ENCODE measurements at places on chromosomes 11 and 22. TPM values are rescaled to one million over a fixed set of nuclear protein-coding genes. Genes with fewer than 3 reads are reported as not detected.

The SYT7 gene
- polyA plus RNA-seq = 12.1 TPM

The RFPL1 gene
- polyA plus RNA-seq = 0.37 TPM

The RPS25 gene
- 1,295 TPM for polyA plus RNA-seq

DNA sequence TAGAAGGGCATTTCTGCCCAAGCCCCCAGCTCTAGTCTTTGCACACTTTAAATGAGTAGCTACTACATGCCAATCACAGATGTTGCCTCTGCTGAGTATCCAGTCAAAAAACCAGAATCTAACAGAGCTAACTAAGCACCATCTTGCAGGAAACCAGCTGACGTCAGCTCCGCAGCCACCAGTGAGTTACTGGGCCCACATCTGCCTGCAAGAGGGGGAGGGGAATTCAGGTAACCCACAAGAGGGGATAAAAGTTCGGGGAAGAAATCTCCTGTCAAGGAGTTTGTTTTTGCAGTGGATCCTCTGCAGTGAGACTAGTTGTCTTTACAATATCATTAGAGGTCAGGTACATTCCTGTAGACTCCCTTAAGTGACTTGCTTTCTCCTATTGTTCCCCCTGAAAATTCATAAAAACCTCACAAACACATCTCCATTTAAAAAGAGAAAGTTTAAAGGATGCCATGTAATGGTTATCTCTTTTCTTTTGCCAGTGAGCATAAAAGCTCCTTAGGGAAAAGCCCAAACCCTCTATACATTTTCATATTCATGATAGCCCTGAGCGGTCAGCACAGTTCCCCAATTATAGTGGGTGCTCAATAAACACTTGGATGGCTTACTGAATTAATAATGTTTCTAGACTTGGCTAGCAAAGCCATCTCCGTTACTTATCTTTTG lies 9.3 kb downstream of the CD44 start:
- H3K27ac ChIP-seq = no peak overlapping the region
- H3K4me3 ChIP-seq = no peak overlapping the region
- DNase-seq = no peak
- H3K27me3 ChIP-seq = peaks cover 12% of the 10 kb centered on the region
- H3K36me3 ChIP-seq = no peaks in the 10 kb centered on the region

GRCh38 chr22:31829505-31829904 lies 75.7 kb downstream of the DEPDC5 start:
- no peak overlapping the region for H3K27ac ChIP-seq
- peaks cover 39% of the 10 kb centered on the region for H3K36me3 ChIP-seq
- no peaks in the 10 kb centered on the region for H3K27me3 ChIP-seq
- no peaks in the 10 kb centered on the region for H3K4me1 ChIP-seq
- H3K4me3 ChIP-seq = no peak overlapping the region
- DNase-seq = no peak

The CATSPERZ gene
- polyA plus RNA-seq = 0.15 TPM

- H3K36me3 ChIP-seq = no peaks in the 10 kb centered on the region
- no peak overlapping the region for H3K27ac ChIP-seq
- no peaks in the 10 kb centered on the region for H3K4me1 ChIP-seq
- no peak for DNase-seq
- no peak overlapping the region for H3K4me3 ChIP-seq
- H3K27me3 ChIP-seq = no peaks in the 10 kb centered on the region
Measured at GRCh38 chr11:112828421-112828820, 132.8 kb upstream of the NCAM1 start.

The JAM3 gene
- polyA plus RNA-seq = 15.7 TPM

The SERHL2 gene
- 2.9 TPM for polyA plus RNA-seq

DNA sequence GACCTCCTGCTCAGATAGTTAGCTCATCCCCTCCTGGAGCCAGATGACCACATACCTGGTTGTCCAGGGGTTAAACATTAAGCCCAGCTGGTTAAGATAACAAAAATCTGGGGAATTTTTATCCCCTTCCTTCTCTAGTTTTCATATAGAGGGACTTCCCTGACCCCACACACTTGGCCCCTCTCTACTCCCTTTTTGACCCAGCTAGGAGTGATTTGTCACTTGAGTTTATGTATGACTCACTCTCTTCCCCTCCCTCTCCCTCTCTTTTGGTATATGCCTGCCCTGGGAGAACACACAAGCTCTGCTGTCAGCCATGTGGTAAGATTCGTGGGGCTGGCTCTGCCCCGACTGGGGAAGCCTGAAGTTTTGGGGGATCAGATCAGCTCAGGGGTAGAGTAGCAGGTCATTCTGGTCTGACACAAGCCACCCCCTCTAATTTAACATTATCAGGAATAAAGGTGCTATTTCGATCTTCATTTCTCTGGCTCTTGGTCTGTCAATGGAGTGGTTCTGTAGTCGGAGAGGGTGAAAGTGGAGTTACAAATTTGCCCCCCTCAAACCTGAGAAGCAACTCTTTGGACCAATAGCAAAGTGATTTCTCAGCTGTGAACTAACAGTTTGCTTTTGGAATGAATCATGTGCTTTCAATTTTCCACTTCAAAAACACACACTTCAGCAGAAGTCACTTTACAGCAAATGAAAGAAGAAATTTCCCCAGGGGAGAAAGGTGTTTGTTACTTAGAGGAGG lies 415.3 kb upstream of the CADM1 start:
- H3K36me3 ChIP-seq = no peaks in the 10 kb centered on the region
- H3K4me3 ChIP-seq = no peak overlapping the region
- H3K4me1 ChIP-seq = peaks cover 10% of the 10 kb centered on the region
- no peak for DNase-seq
- H3K27me3 ChIP-seq = peaks cover 4% of the 10 kb centered on the region

DNA sequence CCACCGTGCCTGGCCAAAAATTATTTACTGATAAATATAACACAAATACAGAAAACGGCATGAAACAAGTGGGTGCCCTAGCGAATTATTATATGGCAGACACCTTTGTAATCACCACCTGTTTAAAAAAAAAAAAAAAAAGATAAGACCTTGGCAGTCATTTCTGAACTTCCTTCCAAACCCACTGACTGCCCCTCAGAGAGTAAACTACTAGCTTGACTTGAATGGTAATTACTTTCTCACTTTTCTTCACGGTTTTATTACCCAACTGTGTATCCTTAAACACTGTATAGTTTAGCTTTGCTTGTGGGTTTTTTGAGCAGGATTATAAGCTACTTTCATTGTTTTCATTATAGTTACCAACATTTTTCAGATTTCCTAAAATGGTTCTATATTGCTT lies 23.7 kb downstream of the SFI1 start:
- H3K4me3 ChIP-seq = no peak overlapping the region
- H3K36me3 ChIP-seq = peaks cover 3% of the 10 kb centered on the region
- H3K27me3 ChIP-seq = no peaks in the 10 kb centered on the region
- no peaks in the 10 kb centered on the region for H3K4me1 ChIP-seq
- H3K27ac ChIP-seq = no peak overlapping the region

DNA sequence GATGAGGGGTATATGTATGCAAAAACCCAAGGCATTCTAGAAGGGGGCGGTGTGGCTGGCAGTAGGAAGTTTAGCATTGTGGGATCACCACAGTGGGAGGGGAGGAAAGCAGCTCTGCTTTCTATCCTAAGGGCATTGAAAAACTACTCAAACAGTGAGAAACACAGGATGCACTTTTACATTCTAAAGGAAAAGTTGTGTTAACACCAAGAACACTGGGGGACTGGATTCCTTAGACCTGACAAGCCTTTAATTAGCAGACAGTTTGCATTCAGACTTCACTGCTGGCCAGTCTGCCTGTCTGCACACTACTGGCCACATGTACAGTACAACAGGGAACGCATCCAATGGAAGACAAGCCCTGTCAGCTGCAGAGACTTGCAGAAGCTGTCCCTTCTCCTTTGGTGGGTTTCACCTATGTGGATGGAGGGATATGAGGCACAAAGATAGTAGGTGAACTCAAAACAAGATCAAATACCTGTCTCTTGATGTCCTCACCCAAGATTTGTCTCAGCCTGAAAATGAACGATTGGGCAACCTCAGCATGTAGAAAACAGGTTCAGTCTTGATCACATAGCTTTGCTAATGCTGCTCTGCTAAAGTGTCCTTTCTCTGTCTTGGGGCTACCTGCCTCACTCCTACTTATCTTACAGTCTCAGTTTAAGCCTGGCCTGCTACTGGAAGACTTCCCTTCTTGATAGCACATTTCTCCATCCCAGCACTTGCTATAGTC lies 64.8 kb downstream of the TENM4 start:
- no peaks in the 10 kb centered on the region for H3K4me1 ChIP-seq
- no peak for DNase-seq
- H3K36me3 ChIP-seq = no peaks in the 10 kb centered on the region
- no peak overlapping the region for H3K4me3 ChIP-seq
- no peak overlapping the region for H3K27ac ChIP-seq
- peaks cover 37% of the 10 kb centered on the region for H3K27me3 ChIP-seq

GRCh38 chr11:80916173-80916798 lies 1475.5 kb upstream of the TENM4 start:
- H3K4me3 ChIP-seq = no peak overlapping the region
- H3K27me3 ChIP-seq = no peaks in the 10 kb centered on the region
- H3K4me1 ChIP-seq = no peaks in the 10 kb centered on the region
- H3K27ac ChIP-seq = no peak overlapping the region
- no peak for DNase-seq
- H3K36me3 ChIP-seq = no peaks in the 10 kb centered on the region

DNA sequence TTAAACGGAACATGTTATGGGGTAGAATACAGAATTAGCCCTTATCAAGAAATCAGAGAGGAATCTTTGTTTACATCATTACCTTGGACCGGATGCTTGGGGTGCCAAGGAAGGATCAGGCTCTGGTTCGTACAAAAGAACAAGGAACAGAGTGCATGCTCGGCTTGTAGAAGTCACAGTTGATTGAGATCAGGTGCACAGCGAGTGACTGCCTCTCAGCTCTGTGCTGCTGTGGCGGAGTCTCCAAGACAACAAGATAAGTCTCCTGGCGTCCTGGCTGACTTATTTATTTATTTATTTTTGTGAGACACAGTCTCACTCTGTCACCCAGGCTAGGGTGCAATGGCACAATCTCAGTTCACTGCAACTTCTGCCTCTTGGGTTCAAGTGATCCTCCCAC lies 31.8 kb downstream of the GLB1L2 start:
- H3K4me1 ChIP-seq = no peaks in the 10 kb centered on the region
- no peak overlapping the region for H3K27ac ChIP-seq
- H3K27me3 ChIP-seq = no peaks in the 10 kb centered on the region
- no peak overlapping the region for H3K4me3 ChIP-seq

The KRTAP5-1 gene
- polyA plus RNA-seq = 3.0 TPM

DNA sequence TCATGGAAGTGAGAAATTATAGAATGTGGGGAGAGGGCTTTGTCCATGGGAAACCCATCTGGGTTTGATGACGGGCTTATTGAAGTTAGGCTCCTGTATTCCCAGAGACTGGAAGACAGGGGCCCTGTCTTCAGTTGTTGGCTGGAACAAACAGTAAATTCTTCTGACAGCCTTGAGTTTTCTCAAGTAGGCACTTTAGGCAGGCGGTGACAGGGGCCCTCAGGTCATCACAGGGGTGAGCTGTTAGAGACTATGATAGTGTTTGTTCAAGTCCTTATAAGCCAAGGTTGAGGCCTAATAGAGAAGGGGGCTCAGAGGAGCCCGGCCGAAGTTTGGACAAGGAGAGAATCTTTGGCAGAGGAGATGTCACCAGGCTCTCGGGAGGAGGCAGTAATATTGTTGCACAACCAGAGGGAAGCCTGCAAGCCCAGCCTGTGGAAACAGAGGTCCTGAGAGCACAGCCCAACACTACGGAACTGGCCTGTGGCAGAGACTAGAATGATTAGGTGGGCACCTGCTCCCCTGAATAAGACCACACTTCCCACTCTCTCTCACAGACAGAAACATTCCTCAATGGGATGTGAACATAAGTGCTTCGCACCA lies 20.2 kb upstream of the IL17RA start:
- H3K27ac ChIP-seq = no peak overlapping the region
- no peaks in the 10 kb centered on the region for H3K36me3 ChIP-seq
- DNase-seq = no peak
- no peaks in the 10 kb centered on the region for H3K27me3 ChIP-seq
- H3K4me3 ChIP-seq = no peak overlapping the region

The SLC25A17 gene
- polyA plus RNA-seq = 18.1 TPM

DNA sequence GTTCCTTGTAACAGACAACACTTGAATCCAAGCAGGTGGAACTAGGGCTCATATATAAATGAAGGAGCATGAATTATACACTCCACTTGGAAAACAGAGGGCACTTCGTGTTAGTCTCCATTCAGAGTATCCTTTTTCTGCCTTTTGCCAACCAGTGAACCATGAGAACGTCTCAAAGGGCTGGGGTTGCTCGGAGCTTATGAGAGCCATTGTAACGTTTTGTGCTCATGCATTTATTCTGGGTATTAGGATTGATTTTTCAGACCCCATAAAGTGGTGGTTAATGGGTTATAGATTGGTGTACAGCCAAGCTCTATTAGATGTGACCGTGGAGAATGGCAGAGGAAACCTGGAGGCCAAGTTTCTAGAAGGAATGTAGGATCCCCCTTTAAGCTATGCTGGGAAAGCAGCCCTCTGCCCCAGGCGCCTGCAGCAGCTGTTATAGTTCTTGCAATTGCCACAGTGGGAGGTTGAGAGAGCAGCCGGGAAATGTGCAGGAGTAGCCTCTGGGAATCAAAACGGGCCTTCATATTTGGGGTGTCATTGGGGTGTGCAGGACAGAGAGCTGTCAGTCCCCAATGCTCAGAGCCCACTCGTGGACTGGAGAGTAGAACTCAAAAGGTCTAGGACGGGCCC lies 54.6 kb upstream of the ASPHD2 start:
- peaks cover 17% of the 10 kb centered on the region for H3K27me3 ChIP-seq
- H3K27ac ChIP-seq = no peak overlapping the region
- H3K4me1 ChIP-seq = no peaks in the 10 kb centered on the region
- DNase-seq = no peak
- H3K4me3 ChIP-seq = no peak overlapping the region

DNA sequence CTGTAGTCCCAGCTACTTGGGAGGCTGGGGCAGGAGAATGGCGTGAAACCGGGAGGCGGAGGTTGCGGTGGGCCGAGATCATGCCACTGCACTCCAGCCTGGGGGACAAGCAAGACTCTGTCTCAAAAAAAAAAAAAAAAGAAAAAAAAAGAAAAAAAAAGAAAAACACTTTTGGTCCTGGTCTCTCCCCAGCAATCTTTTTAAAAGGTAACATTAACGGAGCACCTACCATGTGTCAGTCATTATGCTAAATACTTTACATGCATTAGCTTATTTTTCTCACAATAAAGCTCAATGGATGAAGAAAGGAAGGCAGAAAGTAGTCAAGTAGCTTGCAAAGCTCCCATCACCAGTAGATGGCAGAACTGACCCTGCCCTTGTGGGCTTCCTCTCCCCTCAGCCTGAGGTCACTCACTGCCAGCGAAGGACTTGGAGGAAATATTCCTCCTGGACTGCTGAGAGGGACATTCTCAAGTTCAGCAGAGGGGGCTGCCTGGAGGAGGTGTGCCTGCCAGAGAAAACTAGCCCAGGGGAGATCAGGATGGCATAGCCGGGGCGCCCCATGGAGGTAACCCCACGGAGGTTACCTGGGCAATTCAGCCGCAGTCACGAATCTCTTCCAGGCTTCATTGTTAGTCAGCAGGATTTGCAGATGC lies 15.5 kb downstream of the APOL3 start:
- peaks cover 11% of the 10 kb centered on the region for H3K4me1 ChIP-seq
- no peak overlapping the region for H3K27ac ChIP-seq
- peak; percentile 51 for DNase-seq
- H3K27me3 ChIP-seq = no peaks in the 10 kb centered on the region
- H3K4me3 ChIP-seq = no peak overlapping the region

The P2RX6 gene
- 1.4 TPM for polyA plus RNA-seq

The ARCN1 gene
- polyA plus RNA-seq = 139 TPM

All from large intestine (tissue), 12 donors.